GM23248 (cell line): ENCODE measurements at places on chromosomes 1 and 21.

- peak overlapping the region; percentile 73 for H3K4me3 ChIP-seq
- H3K27me3 ChIP-seq, result no peaks in the 10 kb centered on the region
- DNase-seq, result no peak
- H3K36me3 ChIP-seq, result no peaks in the 10 kb centered on the region
These were observed 296.1 kb downstream of the CTH start for GRCh38 chr1:70707214-70707613.

DNA sequence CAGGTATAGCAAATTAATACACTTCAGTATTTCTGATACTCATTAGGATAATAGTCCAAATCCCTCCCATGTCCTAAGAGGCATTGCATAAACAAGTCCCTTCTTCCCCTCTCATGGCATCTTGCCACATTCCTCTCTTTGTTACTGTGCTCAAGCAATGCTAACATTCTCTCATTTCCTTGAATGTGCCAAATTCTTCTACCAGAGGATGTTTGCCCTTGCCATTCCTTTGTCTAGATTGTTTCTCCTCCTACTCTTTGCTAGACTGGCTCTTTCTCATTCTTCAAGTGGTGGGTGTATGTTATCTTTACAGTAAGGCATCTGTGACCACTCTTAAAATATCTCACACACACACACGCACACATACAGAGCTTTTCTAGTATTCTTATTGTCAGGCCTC, 621.0 kb upstream of the CXADR start:
- peaks cover 31% of the 10 kb centered on the region for H3K4me1 ChIP-seq
- H3K27ac ChIP-seq, result peak overlapping the region; percentile 34
- H3K27me3 ChIP-seq, result no peaks in the 10 kb centered on the region
- H3K4me3 ChIP-seq, result no peak overlapping the region

- no peak for DNase-seq
- H3K4me3 ChIP-seq, result no peak overlapping the region
- no peaks in the 10 kb centered on the region for H3K4me1 ChIP-seq
- H3K27me3 ChIP-seq, result no peaks in the 10 kb centered on the region
These were observed 88.5 kb downstream of the TRIM11 start for GRCh38 chr1:228317891-228318810.

GRCh38 chr1:161365207-161365606, 2.5 kb downstream of the CFAP126 start:
- DNase-seq, result no peak
- H3K4me1 ChIP-seq, result no peaks in the 10 kb centered on the region
- no peak overlapping the region for H3K27ac ChIP-seq
- peaks cover 9% of the 10 kb centered on the region; the same call in 1 of the 2 replicates for H3K36me3 ChIP-seq

DNA sequence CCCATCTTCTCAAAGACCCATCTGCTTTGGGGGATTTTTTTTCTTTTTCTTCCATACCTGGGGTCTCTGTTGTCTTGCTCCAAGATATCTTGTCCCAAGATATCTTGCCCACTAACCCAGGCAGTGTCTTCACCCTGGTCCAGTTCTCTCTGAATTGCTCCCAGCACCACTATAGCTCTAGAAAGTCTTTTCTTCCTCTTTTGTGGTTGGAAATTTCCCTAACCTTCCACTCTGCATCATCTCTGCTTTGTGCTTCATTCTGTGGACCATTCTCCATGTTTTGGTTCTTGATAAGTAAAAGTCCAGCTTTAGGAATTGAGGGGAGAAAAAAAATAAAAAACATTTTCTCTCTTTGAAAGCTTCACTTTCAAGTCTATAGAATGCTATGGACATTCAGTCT, 20.9 kb downstream of the STYXL2 start:
- peaks cover 26% of the 10 kb centered on the region for H3K27me3 ChIP-seq
- H3K27ac ChIP-seq, result no peak overlapping the region
- H3K36me3 ChIP-seq, result no peaks in the 10 kb centered on the region
- H3K4me1 ChIP-seq, result no peaks in the 10 kb centered on the region
- H3K4me3 ChIP-seq, result no peak overlapping the region

GRCh38 chr1:204162494-204163074, 3.6 kb downstream of the REN start:
- H3K4me1 ChIP-seq, result no peaks in the 10 kb centered on the region
- no peaks in the 10 kb centered on the region for H3K27me3 ChIP-seq
- DNase-seq, result peak; percentile 67
- no peak overlapping the region for H3K4me3 ChIP-seq
- no peak overlapping the region for H3K27ac ChIP-seq
- no peaks in the 10 kb centered on the region for H3K36me3 ChIP-seq

DNA sequence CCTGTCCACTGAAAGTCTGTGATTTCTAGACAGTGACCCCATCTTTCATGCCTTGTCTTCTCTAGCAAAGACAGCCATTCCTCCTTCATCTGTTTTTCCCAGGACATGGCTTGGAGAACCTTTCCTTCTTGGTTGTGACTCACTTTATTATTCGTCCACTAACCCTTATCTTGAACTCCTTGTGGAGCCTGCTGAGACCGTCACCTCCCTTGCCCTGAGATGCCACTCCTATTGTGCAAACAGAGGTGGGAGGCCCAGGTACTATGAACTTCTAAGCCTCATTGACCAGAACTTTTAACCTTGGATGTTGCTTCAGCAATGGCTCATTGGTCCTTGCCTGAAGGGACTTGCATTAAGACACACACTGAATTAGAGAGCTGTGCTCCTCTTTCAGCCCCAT, 117.5 kb downstream of the FOXD2 start:
- no peak overlapping the region for H3K27ac ChIP-seq
- H3K27me3 ChIP-seq, result peaks cover 10% of the 10 kb centered on the region; the same call in 1 of the 2 replicates
- no peak overlapping the region for H3K4me3 ChIP-seq

GRCh38 chr1:16440131-16440469, 424 bp upstream of the NECAP2 start:
- H3K4me3 ChIP-seq, result peak overlapping the region; percentile 100
- H3K36me3 ChIP-seq, result peaks cover 11% of the 10 kb centered on the region; the same call in 1 of the 2 replicates
- H3K27ac ChIP-seq, result peak overlapping the region; percentile 15; the same call in 1 of the 2 replicates
- H3K4me1 ChIP-seq, result no peaks in the 10 kb centered on the region
- H3K27me3 ChIP-seq, result no peaks in the 10 kb centered on the region
- DNase-seq, result no peak

DNA sequence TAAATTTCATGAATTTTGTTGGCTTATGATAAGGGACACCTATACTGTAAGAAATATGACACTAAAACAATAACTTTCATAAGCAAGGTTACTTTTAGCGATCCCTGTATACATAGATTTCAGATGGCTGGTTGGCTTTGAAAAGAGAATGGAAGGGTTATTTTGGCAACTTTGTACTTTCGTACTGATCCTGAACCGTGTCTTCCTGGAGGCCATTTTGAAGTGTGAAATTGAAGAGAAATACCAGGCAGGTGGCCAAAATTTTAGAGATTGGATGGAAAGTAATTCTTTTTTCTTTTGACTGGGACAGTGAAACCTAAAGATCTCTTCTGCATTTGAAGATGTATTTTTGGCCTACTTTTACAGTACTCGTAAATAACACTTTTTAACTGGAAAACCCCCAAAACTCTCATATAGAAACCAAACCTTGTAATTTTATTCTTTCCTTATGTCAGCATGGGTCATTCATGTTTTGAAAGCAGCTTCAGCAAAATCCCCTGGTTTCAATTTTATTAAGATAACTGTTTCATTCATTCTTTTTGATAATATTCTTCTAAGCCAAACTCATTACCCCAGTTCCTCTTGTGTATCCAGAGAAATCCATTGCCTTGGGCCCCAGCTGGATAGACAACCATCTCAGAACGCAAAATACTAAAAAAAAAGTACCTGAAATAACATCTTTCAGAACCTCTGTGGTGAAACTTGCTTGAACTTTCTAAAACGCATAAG, 38.4 kb upstream of the ZNF281 start:
- no peak for DNase-seq
- H3K27me3 ChIP-seq, result no peaks in the 10 kb centered on the region

GRCh38 chr1:205567716-205568115, 63.2 kb downstream of the CDK18 start:
- no peaks in the 10 kb centered on the region for H3K4me1 ChIP-seq
- H3K36me3 ChIP-seq, result no peaks in the 10 kb centered on the region
- DNase-seq, result no peak
- peaks cover 72% of the 10 kb centered on the region for H3K27me3 ChIP-seq
- no peak overlapping the region for H3K4me3 ChIP-seq
- no peak overlapping the region for H3K27ac ChIP-seq

GRCh38 chr1:205072881-205073280, 11.4 kb downstream of the TMEM81 start:
- H3K36me3 ChIP-seq, result no peaks in the 10 kb centered on the region
- no peak for DNase-seq
- no peak overlapping the region for H3K4me3 ChIP-seq
- peaks cover 5% of the 10 kb centered on the region; the same call in 1 of the 2 replicates for H3K4me1 ChIP-seq
- no peaks in the 10 kb centered on the region for H3K27me3 ChIP-seq

- H3K4me3 ChIP-seq, result no peak overlapping the region
- H3K4me1 ChIP-seq, result peaks cover 5% of the 10 kb centered on the region
- no peak for DNase-seq
- H3K36me3 ChIP-seq, result no peaks in the 10 kb centered on the region
These were observed 12.9 kb downstream of the EPHX1 start for GRCh38 chr1:225822655-225823403.

DNA sequence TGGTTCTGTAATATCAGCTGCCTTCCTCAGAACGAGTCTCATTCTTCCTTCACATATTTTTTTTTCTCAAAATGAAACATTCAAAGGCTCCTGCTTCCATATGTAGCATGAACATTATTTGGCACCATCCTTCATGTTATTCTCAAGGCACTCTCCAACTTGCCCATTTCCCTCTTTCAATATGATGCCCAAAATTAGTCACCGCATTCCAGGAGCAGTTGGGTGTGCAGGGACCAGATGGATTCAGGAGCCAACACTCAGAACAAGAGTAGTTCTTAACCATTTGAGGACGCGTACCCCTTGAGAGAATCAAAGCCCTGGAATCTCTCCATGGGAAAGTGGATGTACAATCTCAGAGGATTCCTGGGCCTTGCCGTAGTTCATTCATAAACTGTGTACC, 50.3 kb downstream of the KCNK1 start:
- no peak overlapping the region for H3K27ac ChIP-seq
- no peaks in the 10 kb centered on the region for H3K27me3 ChIP-seq
- no peaks in the 10 kb centered on the region for H3K36me3 ChIP-seq
- no peak for DNase-seq

GRCh38 chr1:33296824-33297223, 24.1 kb downstream of the A3GALT2 start:
- no peaks in the 10 kb centered on the region for H3K36me3 ChIP-seq
- H3K27me3 ChIP-seq, result no peaks in the 10 kb centered on the region
- no peak for DNase-seq
- H3K27ac ChIP-seq, result no peak overlapping the region
- H3K4me3 ChIP-seq, result no peak overlapping the region
- peaks cover 12% of the 10 kb centered on the region for H3K4me1 ChIP-seq

DNA sequence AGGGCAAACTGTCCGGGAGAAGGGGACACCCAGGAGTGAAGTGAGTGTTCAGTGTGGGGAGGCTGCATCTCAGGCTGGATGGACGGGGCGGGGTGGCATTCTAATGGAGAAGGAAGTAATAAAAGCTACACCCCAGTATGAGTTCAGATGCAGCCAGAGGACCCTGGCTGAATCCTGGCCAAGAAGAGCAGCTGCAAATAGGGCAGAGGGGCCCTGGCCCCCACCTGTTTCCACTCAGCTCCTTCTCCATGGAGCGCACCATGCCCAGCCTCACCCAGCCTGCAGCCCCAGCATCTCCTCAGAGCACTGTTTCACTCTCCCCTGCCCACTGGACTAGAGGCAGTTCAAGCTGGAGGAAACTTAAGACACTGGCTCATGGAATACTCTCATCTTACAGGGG, 46.4 kb downstream of the KCND3 start:
- H3K27ac ChIP-seq, result no peak overlapping the region
- H3K27me3 ChIP-seq, result no peaks in the 10 kb centered on the region
- DNase-seq, result no peak
- H3K4me3 ChIP-seq, result no peak overlapping the region
- no peaks in the 10 kb centered on the region for H3K4me1 ChIP-seq
- no peaks in the 10 kb centered on the region for H3K36me3 ChIP-seq

DNA sequence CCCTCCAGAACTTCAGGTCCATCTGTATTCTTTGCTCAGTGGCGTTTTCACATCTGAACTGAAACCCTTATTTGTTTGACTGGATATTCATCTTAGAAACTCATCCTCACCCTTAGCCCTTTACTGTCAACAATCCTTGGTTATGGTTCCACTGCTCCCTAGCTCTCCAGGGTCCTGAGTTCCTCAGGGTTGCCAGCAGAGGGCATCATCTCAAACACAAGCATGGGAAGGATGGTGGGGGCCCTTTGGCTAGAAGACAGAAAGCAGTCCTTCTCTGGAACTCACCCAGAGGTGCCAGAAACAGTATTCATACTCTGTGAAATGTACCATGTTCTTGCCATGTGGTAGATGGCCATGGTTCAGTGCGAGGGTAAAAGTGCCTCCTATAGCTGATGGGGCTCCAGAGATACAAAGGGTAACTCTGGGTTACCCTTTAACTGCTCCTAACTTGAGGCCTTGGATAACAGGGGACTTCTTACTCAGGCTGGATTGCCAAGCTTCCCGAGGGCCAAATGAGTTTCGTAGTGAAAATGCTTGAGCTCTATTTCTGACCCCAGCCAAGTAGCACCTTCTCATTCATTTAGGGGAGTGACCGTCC, 11.3 kb downstream of the NCSTN start:
- DNase-seq, result peak; percentile 50
- H3K27me3 ChIP-seq, result no peaks in the 10 kb centered on the region
- no peak overlapping the region for H3K27ac ChIP-seq
- H3K4me3 ChIP-seq, result no peak overlapping the region
- H3K36me3 ChIP-seq, result peaks cover 42% of the 10 kb centered on the region; the same call in 1 of the 2 replicates

DNA sequence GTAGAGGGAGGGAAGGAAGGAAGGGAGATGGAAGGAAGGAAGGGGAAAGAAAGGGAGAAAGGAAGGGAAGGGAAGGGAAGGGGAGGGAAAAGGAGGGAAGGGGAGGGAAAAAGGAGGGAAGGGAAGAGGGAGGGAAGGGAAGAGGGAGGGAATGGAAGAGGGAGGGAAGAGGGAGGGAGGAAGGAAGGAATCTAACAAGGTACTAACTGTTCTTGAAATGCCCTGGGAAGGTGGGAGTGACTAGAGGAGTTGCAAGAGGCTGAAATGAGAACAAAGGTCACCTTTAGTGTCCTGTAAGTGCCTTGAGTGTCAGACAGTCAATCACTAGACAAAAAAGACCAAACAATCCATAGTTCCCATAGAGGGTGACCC, 2.3 kb upstream of the ATP2B4 start:
- no peak for DNase-seq
- H3K4me3 ChIP-seq, result no peak overlapping the region
- H3K36me3 ChIP-seq, result no peaks in the 10 kb centered on the region
- H3K27me3 ChIP-seq, result no peaks in the 10 kb centered on the region
- peaks cover 12% of the 10 kb centered on the region for H3K4me1 ChIP-seq

GRCh38 chr21:36791180-36791579, 92.3 kb downstream of the SIM2 start:
- no peaks in the 10 kb centered on the region for H3K36me3 ChIP-seq
- no peak overlapping the region for H3K4me3 ChIP-seq
- H3K27ac ChIP-seq, result no peak overlapping the region
- H3K27me3 ChIP-seq, result no peaks in the 10 kb centered on the region

- H3K4me3 ChIP-seq, result no peak overlapping the region
- no peaks in the 10 kb centered on the region for H3K4me1 ChIP-seq
- no peaks in the 10 kb centered on the region for H3K27me3 ChIP-seq
These were observed 22.8 kb downstream of the KIAA1614 start for GRCh38 chr1:180935326-180936109.

DNA sequence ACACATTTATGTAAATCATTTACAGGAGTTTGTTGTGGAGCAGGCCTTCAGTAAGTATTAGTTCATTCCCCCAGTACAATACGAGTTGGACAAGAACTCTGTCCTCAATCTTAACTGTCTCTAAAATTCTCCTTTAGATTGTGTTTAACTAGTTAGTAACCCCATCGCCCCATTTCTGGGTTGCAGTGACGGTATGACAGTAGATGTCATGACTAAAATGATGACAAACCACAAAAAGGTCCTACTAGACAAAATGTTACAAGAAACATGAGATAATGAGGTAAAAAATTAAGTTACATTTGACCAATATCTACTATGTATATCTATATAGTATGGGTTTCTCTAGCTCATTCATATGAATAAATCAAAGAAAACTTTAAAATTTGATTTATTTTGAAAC, 41.1 kb downstream of the CD58 start:
- no peaks in the 10 kb centered on the region for H3K36me3 ChIP-seq
- no peak for DNase-seq
- no peak overlapping the region for H3K4me3 ChIP-seq
- H3K27ac ChIP-seq, result no peak overlapping the region
